Psoas muscle (tissue), 8 donors: ENCODE measurements at places on chromosomes 11 and 22. TPM values are rescaled to one million over a fixed set of nuclear protein-coding genes. Genes with fewer than 3 reads are reported as not detected.

DNA sequence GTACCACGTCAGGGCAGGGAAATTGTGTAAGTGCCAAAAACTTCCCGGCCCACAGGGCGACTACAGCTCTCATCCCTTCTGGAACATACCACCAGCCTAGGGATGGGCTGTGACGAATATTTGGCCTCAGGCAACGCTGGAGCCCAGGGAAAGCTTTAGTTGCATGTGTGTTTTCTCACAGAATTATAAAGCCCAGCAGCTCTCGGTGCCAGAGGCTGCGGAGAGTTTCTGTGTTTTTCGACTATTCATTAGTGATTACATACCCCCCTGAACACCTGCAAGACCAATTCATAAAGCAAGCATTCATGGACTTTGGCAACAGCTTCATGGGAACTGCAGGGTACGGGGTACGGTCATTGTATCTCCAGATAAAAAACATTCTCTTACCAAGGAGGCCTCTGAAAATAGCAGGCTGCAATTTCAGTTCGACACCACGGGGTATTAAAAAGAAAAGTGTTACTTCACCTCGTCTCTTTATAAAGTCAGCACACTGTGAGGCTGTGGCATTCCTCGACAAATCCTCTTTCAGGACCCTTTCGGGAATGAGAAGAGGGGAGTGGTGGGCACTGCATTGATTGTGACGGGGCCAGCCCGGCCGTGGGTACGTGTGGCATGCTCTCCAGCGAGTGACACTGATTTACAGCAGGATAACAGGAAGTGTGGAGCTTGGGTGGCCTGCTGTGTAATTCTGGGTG lies 243.6 kb upstream of the SORL1-AS1 start:
- DNase-seq = no peak

GRCh38 chr11:2564008-2564530 lies 119.3 kb downstream of the KCNQ1 start:
- no peak for DNase-seq

DNA sequence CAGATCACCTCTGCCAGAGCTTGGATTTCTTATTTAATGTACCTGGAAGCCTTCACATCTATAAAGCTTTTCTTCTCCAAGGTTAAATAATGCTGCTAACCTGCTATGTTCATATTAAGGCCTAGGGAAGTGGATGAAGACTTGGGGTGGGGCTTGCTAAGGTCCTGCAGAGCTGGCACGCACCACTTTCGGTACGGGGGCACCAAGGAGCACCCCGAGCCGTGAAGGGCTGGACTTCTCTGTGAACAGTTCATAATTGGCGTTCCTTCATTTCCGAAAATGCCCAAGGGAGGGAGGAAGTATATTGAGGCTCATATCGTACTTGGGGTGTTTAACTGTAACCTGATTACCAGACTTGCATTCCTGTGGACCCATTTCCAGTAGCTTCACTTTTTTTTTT lies 59.6 kb downstream of the ST14 start:
- no peak for DNase-seq

GRCh38 chr11:119323532-119324033 lies 6.7 kb upstream of the MCAM start:
- peak; percentile 73 for DNase-seq

GRCh38 chr22:26893173-26894110 lies 236.1 kb downstream of the MIAT start:
- no peak for DNase-seq

DNA sequence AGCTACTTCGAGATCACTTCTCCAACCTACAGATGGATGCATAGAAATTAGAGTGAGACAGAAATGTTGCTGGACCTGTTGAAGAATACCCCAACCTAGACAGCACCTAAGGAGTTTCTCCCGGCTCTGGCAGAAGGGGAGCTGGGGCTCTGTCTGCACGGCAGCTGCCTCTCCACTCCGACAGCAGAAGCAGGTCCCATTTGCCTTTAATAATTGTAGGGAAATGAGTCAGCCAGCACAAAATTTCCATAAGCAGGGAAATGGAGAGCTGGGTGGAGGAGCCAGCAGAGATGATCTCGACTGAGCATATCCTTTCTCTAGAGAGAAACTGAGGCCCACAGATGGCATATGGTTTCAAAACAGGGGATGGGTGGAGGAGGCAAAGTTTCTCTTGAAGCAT lies 80.1 kb downstream of the EFCAB6 start:
- DNase-seq = no peak

The CFAP68 gene
- 7.6 TPM for polyA plus RNA-seq

The SLC43A1 gene
- 3.5 TPM for polyA plus RNA-seq

The KRTAP5-2 gene
- polyA plus RNA-seq = not detected
